Neural crest cell (in vitro differentiated cells): ENCODE measurements at places on chromosomes 6 and 20. TPM values are rescaled to one million over a fixed set of nuclear protein-coding genes. Genes with fewer than 3 reads are reported as not detected.

ESR1 gene
- total RNA-seq: not detected in 2 replicates

PIGT gene
- 64.8 and 67.4 TPM in 2 replicates for total RNA-seq

TEAD3 gene
- total RNA-seq: 18.0 and 19.2 TPM in 2 replicates

NKX2-2 gene
- total RNA-seq: not detected in 2 replicates
